SIG-M5 (cell line): ENCODE measurements at places on chromosomes 4 and X.

GRCh38 chrX:48196745-48197201, at the start of gene SSX5:
Gene SSX5 (minus strand): TSS chrX:48196795. CDS start chrX:48195358, 1,437 bp downstream.
- DNase-seq: no peak

DNA sequence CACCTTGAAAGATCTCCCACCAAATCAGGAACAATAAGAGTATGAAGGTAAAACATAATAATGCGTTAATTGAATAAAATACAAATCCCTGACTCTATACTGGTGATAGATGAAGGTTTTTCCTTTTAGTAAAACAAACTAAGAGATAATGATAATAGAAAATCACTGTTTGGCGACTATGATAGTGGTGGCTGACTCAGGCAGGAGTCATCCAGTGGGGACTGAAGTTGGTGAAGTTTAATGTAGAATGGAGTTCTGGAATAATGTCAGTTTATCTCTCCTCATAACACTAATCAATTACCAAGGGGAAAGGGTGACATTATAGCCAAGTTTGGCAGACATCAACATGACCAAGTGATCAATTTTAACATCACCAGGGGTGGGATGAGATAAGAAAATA, 21.3 kb downstream of the ABCG2 start:
- DNase-seq: no peak

- DNase-seq: no peak
Observed at GRCh38 chrX:97987979-97988378, 1104.3 kb downstream of the RPA4 start.

- no peak for DNase-seq
Observed at GRCh38 chrX:148914783-148915182, 414.4 kb downstream of the AFF2 start.

DNA sequence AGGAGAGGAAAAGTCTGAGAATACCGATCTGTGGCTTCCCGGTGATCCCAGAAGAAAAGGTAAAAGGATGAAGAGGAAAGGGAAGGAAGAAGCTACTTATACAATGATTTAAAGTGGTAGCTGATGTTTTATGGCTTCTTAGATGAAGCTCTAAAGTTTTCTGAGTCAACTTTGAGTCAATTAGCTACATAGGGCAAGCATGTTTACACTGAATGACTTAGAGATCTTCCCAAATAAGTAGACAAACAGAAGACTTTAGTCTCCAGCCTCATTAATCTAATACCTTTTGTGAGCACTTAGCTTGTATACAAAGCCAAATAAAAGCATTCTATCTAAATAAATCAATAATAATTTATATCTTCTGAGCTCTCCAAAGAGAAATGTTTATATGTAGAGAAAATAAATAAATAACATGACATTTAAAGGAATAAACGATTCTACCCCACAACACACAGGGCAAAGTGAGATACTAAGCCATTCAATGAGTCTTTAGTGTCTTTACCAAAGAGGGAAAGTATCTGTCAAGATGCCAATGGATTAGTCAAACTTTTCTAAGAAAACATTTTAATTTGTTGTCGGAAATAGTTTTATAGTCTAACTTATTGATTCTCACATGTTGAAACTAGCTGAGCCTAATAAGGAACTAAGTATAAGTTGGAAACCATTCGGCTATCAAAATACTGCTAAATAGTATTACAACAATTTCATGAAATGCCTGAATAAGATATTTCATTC, 46.0 kb upstream of the TMEM184C start:
- DNase-seq: no peak

DNA sequence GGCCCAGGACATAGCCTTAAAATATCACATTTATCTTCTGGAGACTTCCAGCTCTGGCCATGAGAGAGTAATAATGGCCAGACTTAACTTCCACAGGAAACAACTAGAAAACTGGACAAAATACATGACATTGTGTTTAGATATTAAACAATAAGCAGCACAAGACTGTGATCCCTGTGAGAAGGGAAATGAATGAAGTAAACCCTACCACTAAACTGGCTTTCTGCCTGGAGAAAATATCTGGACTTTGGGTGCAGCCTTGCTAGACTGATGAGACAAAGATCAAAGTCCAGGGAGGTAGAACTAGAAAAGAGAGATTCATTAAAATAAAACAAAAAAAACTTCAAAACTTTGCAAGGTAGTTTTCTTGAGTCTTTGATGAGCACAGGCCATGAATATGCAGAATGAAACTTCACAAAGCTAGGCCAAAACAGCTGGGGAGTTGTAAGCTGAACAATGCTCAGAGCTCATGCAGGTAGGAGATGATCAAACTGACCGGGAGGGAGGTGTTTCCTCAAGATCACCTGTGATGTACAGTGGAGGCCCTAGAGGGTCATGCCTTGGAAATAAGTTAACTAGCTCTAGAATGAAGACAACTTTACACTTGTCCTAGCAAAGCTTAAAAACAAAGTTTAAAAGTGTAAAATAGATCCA, 147.0 kb upstream of the SH3RF1 start:
- DNase-seq: no peak

DNA sequence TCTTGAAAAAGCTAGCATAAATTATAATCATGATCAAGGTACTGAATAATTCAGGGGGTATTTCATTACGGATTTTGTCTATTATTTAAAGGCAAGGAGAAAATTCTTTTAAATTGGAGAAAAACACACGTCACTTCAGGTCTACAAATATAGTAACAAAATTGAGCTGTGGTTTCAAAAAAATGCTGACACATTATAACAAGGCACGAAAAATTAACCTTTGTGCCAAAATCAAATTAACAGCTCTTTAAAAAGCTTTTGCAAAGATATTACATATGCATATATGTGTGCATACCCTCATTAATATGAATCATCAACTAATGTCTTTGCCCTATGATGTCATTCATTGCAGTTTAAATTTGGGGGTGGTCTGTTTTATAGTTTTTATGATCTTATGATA, 44.3 kb downstream of the UNC5C start:
- DNase-seq: no peak
